Central memory CD4-positive, alpha-beta T cell (primary cell): ENCODE measurements at places on chromosomes 16 and 17.

DNA sequence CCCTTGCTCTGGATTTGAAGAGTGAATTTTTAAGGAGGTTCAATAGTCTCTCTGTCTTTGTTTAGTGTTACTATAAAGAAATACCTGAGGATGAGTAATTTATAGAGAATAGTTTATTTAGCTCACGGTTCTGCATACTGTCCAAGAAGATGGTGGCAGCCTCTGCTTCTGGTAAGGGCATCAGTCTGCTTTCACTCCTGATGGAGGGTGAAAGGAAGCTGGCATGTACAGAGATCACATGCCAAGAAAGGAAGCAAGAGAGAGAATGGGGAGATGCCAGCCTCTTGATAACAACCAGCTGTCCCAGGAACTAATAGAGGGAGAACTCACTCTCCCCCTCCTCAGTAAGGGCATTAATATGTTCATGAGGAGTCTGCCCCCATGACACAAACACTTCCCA, 917.5 kb upstream of the GOT2 start:
- DNase-seq, result no peak

GRCh38 chr16:49652456-49653172, 203.3 kb downstream of the ZNF423 start:
- no peak for DNase-seq

GRCh38 chr17:34776456-34777443, 184.5 kb downstream of the CCT6B start:
- DNase-seq, result no peak

DNA sequence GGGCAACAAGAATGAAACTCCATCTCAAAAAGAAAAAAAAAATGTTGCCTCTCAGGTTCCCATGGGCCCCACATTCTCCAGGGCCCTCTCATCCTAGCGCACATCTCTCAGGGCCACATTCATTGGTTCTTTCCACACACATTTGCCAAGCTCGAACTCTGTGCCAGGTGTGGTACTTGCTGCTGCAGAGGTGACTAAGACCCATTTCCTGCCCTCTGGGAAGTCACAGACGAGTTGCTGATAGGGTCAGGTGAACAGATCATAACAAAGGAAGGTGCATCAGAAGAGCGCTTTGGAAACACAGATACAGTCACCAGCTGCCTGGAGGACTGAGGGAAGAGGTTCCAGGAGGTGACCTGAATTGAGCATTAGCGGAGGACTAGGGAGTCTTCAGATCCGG, 1.0 kb downstream of the GSDMA start:
- no peak for DNase-seq

- DNase-seq, result no peak
Measured at GRCh38 chr17:78939615-78940014, 14.4 kb upstream of the TIMP2 start.

GRCh38 chr17:75301502-75302206, 12.4 kb upstream of the SLC25A19 start:
- DNase-seq, result no peak

DNA sequence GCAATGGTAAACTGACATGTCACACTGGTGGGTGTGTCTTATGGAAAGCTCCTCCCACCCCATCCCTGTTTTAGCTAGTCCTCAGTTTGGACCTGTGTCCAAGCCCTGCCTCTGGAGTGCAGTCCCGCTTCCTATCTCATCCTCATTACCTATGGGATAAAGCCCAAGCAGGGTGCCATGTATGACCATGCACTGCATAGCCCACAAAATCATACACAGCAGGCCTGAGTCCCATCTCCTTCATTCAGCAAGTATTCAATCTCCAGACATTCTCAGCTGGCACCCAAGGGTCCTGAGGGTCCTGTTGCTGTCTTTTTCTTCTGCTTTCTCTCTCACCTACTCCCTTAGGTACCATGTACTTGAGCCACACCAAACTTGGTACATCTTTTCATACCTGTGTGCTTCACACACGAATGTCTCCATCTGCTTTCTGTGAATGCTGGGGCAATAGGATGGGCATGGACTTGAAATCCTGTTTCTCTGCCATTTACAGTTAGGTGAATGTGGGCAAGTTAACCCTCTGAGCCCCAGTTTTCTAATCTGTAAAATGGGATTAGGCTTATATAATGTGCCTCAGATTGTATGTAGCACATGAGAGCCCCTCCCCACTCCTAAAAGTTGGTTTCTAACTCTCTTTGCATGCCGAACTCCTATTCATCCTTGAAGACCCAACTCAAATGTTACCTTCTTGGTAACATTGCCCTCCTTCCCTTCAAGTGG, 28.5 kb downstream of the TNS4 start:
- DNase-seq, result no peak

- DNase-seq, result no peak
Measured at GRCh38 chr16:80114699-80115098, 426.1 kb upstream of the DYNLRB2 start.

DNA sequence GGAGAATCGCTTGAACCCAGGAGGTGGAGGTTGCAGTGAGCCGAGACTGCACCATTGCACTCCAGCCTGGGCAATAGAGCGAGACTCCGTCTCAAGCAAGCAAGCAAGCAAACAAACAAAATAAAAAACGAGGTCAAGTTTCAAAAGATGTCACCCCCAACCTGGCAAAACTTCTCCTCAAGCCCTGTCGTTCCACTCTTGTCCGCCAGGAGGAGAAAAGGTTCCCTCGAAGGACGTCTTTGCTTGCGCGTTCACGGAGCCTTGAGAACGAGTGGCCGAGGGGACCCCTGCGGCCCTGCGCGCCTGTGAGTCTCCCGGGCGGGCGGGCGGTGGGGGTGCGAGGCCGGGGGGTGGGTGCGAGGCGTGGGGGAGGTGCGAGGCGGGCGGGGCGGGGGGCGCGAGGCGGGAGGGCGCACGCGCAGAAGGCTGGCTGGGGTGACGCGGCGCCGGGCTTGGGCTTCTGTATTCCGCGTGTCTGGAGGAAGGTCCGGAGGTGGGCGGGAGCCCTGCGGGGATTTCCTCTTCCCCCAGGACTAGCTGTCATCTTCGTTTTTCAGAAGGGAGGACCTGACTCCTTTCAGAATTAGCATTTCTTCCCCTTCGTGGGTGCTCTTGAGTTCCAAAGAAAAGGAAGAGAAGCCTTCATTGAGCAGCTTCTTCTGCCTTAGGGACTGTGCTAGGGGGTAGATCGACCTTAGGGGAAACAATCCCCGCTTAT, 3.7 kb downstream of the SLC52A1 start:
- DNase-seq, result peak; percentile 73

DNA sequence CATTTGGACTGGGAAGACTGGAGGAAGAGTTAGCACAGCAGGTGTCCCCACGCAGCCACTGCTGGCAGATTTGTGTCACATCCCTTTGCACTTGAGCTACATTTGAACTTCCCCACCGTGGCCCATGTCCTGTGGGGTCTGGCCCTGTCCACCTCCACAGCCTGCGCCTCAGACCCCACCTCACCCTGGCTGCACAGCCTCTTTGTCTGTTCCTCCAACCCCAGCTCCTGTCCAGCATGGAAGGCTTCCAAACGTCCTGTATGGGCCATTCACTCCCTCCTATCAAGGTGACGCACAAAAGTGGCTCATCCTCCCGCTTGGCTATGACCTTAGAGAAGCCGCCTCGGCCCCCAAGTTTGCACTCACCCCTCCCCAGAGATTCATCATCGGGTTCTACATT, 200.6 kb downstream of the FOXL1 start:
- DNase-seq, result no peak

DNA sequence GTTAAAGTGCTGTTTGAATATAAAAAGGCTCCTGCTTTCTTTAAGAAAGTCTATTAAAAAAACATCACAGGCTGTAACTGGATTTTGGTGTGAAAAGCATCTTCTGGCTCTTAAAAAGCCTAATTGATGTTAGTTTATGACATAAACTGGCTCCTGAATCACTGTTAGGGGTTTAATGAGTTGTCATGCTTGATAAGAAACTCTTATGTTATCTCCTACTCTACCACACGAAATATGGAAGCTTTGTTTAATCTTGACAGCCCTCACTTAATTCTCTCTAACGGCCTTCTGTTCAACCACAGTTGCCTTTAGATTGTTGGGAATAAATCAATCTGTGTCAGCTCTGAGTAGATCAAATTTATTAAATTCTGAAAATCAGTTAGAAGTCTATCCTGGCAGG, 51.5 kb downstream of the CPPED1 start:
- DNase-seq, result no peak

GRCh38 chr17:2004435-2004952, 20.6 kb downstream of the RTN4RL1 start:
- no peak for DNase-seq

DNA sequence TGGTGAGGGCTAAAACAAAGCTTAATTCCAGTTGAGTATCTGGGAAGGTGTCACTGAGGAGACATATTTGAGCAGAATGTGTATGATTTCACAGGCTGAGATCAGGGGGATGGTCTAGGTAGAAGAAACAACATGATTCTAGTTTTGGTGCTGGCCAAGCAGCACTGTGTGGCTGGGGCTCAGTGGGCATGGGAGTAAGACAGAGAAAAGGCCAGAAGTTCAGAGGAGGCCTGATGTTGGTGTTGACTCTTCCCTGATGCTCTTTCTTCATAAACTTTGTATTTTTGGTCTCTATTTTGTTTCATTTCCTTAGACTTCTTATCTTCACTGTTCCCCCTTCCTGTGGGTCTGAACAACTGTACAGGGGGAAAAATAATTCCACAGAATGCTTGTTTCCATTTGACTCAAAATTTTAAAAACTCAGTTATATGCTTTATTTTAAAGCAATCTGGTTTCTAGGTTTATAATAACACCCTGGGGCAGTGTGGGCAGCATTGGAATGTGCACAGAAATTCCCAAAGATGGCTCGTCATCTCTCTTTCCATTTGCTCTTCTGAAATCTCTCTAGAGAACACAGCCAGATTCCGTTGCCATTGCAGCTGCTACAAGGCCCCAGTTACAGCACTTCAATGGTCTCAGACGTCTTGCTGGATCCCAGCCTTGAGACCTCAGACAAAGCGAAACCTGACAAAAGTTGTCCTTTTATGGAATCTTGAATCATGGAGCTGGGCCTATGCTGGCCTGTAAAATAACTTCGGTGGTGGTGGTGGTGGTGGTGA, 68.3 kb downstream of the SNX11 start:
- DNase-seq, result no peak

GRCh38 chr16:90078579-90078895, 1.4 kb upstream of the PRDM7 start:
- no peak for DNase-seq

DNA sequence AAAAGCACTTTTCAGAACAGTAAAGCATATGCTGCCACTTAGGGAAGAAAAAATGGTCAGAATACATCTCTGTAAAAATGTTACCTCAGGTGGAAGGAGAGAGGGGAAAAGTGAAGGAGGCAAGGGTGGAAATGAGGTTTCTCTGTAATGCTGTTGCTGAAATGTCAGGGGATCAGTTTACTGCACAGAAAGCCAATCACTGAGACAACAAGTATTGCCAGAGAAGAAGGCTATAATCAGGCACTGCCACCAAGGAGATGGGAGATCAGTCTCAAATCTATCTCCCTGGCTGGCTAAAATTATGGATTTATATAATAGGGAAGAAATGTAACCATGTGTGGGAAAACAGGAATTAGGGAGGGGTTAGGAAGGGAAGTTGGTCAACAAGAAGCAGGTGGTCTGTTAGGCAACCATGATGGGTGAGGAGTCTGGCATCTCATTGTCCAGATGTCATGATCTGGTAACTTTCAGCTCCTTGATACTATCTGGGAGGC, 27.7 kb upstream of the GUCY2D start:
- DNase-seq, result no peak

DNA sequence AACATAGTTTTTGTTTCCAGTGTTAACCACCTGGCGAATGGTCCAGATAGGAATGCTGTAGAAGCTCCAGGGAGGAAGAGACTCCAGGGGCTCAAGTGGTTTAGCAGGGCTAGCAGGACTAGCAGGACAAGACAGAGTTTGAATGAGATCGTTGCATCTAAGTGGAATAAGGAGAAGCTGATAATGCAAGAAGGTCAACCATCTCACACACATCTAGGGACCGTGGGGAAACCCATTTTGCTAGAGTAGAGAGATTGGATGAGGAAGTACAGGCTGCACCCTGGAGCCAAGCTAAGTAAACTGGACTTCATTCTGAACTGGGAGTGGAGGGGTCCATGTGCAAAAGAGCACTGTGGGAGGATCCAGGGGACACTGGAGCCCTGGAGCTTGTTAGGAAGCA, 86.1 kb upstream of the HSBP1 start:
- no peak for DNase-seq

DNA sequence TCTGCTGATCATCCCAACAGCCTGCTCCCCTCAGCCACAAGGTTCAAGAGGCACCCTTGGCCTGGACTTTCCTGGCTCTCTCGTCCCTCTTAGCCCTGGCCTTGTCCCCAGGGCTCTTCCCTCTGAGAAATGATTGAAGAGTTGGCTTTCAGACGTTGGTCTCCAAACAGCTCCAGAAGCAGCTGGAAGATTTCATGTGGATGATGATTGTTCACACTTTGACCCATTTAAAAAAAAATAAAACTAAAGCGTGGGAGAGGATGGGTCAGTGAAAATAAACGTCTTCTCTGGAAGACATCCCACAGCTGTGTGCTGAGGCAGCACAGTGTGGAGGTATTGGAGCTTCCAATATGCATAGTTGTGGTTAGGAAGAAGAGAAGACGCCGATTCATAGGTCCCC, 54.7 kb upstream of the CDH11 start:
- DNase-seq, result no peak

- DNase-seq, result no peak
Measured at GRCh38 chr16:58832386-58832895, 98.3 kb upstream of the GOT2 start.

- no peak for DNase-seq
Measured at GRCh38 chr16:14449790-14450480, 180.1 kb downstream of the PARN start.

DNA sequence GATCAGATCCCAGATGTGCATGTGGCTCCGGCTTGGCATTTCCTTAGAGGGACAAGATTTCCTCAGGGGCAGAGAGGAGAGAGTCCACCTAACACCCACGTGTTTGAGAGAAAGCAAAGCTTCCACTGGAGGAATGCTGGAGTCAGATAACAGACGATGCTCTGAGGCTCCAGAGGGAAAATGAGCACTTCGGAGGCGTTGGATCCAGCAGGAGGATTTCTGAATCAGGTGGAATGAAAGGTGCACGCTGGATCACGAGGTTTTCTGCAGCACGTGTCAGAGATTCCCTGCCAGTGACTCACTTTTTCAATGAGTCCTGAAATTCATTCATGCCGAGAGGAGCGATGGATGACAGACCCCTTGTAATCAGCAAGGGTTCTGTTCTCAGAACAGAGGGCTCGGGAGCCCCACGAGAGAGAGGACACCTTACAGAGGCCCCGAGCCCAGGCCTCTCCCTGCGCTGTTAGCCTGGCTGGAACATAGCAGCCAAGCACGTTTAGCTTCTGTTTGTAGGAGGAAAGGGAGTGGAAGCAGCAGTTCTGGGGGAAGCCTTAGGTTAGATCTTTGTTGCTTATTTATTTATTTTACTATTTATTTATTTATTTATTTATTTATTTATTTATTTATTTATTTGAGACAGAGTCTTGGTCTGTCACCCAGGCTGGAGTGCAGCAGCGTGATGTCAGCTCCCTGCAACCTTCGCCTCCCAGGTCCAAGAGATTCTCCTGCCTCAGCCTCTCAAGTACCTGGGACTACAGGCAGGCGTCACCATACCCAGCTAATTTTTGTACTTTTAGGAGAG, 49.3 kb upstream of the JPH3 start:
- DNase-seq, result no peak

- no peak for DNase-seq
Measured at GRCh38 chr16:79589601-79590102, 10.9 kb downstream of the MAF start.
